ENCODE measurements at places on chromosomes 2 and 18.

GRCh38 chr2:234502285-234502918, 5.5 kb upstream of the ARL4C start:
- DNase-seq: no peak

DNA sequence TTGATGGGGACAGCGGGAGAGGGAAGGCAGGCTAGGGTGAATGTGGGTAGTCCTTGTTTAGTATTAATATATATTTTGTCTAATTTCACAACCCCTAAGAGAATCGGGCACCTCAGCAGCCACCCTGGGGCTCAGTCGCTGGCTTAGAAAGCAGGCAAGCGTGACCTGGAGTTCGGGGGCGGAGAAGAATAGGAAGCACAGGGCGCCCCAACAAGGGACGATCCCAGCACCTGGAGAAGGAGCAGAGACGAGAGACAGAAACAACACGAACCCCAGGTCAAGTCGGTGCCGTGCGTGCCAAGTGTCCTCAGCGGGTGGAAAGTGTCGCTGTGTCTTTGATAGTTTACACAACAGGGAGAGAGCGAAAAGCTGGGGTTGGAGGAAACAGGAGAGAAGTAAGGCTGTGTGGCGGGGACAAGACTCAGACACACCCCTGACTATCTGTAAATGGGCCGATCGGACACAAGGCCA, 95.4 kb downstream of the NFATC1 start:
- DNase-seq: no peak

DNA sequence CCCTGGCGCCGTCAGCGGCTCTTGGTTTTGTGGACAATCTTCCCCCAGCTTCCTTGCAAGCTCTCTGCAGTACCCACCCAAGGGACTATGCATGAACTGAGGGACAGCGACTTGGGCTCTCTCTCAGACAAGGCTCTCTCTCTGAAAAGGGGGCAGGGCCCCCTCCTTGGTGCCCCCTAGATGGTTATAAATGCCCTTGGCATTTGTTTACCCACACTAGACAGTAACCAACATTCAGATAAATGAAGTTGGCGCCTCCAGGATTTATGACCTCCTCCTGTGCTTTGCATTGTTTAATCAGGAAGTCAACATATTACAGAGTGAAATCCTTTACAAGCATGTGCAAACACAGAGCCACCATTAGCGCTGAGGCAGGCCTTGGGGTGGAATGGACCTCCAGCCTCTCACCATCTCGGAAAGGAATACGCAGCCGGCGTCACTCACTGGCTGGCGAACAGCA, 547.4 kb upstream of the ID2 start:
- no peak for DNase-seq

DNA sequence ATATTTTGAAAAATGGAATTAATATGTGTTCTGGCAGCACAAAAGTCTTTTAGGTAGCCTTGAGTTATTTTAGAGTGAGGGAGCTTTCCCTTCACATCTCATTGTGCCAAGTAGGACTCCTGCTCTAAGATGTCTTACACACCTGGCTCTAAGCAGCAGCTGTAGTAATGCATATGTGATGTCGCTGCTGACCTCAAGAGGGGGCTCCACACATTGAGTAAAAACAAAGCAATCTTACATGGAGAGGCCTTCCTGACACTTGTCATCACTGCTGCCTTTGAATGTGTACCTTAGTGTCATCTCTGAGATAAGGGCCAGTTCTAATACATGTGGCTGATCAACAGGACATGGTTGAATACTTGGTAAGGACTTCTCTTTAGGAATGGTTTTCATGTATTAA, 75.8 kb downstream of the ACTR3 start:
- no peak for DNase-seq

GRCh38 chr2:234706086-234706485, 209.2 kb upstream of the ARL4C start:
- DNase-seq: no peak

- no peak for DNase-seq
These were observed 618 bp upstream of the CHN1 start for GRCh38 chr2:175005733-175006264.

- no peak for DNase-seq
These were observed 180.4 kb downstream of the MBD5 start for GRCh38 chr2:148201075-148202004.

DNA sequence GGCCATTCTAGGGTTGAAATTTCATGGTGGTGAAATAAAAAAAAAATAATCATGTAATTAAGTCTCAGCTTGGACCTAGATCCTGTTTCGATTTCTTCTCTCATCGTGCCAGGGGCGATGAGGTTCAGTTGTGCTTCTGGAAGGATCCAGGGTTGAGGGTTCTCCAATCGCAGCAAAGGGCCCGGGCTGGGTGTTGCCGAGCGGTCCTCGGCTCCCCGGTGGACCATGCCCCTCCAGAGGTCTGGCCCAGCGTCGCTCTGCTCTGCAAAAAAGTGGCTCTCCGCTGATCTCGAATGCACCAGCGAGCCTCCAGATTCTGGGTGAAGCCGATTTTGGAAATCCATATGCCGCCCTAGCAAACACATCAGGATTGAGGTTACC, 39.0 kb downstream of the EN1 start:
- DNase-seq: no peak

GRCh38 chr2:204505488-204505887, 39.8 kb upstream of the PARD3B start:
- DNase-seq: no peak

- DNase-seq: no peak
These were observed 6.2 kb upstream of the MCM6 start for GRCh38 chr2:135882415-135882814.

DNA sequence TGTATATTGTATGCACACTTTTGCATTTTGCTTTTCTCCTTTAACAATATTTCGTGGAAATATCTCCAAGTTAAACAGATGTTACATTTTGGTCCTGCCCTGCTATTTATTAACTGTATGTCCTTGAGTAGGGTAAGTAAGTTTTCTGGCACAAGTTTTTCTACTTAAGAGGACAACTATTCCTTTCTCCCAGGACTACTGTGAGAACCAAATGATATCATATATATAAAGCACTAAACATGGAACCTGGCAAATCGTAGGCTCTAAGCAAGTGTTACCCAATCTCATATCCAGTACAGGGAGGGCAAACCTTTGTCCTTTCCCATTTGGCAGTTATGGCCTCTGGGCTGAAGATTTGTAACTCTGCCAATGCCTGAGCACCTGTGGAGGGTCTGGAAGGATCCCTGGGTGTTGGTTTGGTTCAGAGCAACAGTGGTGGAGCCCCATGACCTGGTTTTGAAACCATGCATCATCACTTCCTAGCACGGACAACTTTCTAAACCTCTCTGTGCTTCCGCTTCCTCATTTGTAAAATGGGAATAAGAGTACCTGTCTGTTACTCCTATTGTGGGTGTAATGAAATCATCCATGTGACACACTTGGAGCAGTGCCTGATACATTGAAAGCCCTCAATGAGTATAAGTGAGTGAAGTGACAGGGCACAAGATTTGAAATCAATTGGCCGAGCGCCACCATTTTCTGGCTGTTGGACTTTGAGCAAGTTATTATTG, 28.3 kb upstream of the ICOS start:
- DNase-seq: no peak

DNA sequence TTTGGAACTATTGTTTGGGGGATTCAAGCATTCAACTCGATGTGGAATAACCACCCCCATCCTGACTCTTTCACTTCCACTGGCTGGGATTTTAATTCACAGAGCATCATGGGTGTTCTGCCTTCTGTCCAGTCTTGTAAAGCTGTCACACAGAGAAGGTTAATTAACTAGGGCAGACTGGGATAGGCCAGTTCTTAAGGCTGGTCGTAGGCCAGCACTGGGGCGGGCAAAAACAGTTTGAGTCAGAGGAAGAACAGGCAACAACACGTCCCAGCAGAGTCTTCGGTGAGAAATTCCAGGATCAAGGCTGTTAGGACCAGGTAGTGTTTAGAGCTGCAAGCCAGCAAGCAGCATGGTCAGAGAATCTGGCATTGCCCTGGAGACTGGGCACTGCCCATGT, 4.0 kb upstream of the RNF152 start:
- no peak for DNase-seq

GRCh38 chr18:28469946-28470345, 293.0 kb upstream of the CDH2 start:
- DNase-seq: no peak

GRCh38 chr18:77078690-77079070, 53.9 kb downstream of the MBP start:
- no peak for DNase-seq

Measured in T-helper 22 cell (primary cell).